ENCODE measurements at places on chromosomes 2 and 18.

GRCh38 chr2:158776231-158776630, 18.9 kb upstream of the DAPL1 start:
- DNase-seq: no peak

GRCh38 chr2:221747289-221747972, 175.3 kb upstream of the EPHA4 start:
- no peak for DNase-seq

DNA sequence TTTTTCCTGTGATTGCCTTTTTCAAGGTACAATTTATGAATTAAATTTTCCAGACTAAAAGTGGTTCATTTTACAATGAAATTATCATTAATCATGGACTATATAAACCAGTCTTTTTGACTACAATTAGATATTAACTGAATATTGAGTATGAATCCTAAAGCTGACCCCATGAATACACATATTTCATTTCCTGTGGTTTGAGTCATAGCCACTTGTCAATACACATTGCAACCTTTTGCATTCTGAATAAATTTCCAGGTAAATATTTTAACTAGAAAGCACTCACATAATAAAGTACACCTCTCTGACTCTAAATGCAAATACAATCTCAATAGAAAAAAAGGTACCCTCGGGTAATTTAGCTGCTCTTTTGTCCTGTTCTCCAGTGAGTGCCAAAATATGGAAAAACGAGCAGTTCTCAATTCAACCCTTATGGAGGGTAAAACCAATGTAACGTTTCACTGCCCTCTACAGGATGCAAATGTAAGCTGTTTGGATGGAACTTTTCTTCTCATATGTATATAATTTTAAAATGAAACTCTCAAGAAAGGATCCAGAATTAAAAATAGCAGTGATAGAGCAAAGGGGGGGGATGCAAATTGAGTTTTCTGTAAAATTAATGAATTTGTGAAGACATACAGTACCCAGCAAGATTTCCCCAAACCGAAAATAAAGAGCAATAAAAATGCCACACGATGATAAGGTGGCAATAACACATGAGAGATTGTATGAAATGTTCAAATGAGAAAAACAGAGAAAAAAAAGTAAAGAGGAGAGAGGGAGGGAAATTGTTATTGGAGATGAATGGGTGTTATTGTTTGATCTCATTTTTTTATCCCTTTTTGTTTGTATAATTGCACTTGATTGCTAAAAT, 1795.7 kb upstream of the PIK3C3 start:
- DNase-seq: no peak

GRCh38 chr18:30622104-30622503, 420.4 kb downstream of the DSC3 start:
- DNase-seq: no peak

- no peak for DNase-seq
Measured at GRCh38 chr2:134261398-134262131, 7.7 kb downstream of the MGAT5 start.

DNA sequence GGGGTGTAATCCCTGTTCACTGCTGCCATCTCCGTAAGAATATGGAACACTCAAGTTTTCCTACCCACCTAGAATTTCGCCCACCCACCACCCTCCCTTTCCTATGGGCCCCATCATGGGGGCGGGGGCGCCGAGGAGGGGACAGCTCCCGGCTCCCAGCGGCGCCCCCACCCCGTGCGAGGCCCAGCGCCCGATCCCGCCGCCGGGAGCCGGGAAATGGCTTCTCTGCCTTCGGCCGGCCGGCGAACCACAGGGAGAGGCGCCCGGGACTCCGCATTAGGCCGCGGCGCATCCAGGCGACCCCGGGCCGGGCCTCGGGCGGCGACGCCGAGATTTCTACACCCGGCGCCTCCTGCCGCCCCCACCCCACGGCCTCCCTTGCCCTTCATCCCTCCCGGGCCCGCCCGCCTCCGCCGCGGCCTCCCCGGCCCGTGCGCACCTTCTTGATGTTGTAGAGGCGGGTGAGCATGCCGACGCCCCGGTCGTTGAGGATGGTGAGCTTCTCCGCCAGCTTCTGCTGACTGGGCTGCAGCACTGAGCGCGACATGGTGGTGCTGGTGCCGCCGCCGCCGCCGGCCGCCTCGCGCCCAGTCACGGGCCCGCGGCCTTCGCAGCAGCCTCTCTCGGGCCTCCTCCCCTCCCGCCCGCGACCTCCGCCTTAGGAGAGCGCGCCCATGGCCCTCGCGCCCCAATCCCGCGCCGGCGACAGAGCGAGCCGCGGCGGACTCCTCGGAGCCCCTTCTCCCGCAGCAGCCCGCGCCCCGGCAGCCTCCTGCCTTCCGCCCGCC, 510 bp downstream of the NCKAP1 start:
- DNase-seq: peak; percentile 22

Measured in hepatic stellate cell (primary cell).